Stimulated activated CD8-positive, alpha-beta memory T cell treated with anti-CD3 and anti-CD28 coated beads, Interleukin-4, amount 100 ng/mL, for 48 hours (primary cell): ENCODE measurements at places on chromosomes 5 and 9.
A peak's percentile ranks its signal among the peaks of the same experiment; 100 is the strongest.

GRCh38 chr5:16849181-16849580 is 86.9 kb downstream of the MYO10 start:
- no peak for DNase-seq

DNA sequence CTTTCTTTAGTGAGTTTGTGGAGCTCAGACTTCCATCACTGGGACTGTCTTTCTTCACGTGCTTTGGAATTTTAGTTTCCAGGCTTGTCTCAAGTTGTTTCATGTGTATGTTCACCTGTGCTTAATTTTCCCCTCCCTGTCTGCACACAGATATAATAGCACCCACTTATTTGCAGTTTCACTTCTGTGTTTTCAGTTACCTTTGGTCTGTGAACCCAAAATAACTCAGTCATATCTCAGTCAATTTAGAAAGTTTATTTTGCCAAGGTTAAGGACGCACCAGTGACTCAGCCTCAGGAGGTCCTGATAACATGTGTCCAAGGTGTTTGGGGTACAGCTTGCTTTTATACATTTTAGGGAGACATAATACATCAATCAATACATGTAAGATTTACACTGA is 330.4 kb downstream of the ICE1 start:
- DNase-seq = no peak

DNA sequence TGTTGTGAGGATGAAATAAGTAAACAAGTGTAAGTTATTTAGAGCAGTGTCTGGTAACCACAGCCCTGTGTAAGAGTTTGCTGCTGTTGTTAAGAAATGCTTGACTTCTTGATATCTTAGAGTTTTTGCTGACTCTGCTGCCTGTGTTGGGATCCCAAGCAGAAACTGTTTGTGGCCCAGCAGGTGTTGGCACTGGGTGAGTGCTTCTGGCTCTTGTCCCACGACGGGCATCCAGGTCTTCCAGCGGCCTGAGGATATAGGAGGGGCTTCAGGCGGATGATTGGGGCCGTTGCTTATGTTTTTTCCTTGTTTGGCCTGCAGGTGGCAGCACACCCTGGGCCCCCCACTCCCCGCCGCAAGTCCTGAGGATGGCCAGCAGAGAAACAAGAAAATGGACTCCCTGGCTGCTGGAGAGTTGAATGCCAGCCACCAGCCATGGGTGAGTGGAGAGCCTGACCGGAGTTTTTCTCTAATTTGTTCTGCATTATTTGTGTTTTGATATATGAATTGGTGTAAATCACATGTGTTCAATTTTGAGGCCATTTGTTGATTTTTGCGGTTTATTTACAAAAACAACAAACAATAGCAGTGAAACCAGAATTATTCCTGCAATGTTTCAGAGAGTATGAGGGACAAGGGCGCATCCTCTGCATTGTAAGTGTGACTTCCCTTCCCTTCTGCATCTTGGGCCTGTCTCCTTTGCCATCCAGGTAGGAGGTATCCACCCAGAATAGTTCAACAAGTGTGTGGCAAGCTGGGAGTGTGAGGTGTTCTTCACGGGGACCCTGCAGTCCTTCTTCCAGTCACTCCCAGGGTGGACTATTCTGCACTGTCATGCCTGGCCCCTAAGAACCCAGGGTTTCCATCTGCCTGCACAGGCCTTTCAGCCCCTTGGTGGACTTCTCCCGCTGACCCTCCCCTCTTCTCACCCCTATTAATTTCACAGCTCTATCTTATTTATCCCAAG is 50.3 kb downstream of the SLC22A5 start:
- DNase-seq = peak; percentile 77

DNA sequence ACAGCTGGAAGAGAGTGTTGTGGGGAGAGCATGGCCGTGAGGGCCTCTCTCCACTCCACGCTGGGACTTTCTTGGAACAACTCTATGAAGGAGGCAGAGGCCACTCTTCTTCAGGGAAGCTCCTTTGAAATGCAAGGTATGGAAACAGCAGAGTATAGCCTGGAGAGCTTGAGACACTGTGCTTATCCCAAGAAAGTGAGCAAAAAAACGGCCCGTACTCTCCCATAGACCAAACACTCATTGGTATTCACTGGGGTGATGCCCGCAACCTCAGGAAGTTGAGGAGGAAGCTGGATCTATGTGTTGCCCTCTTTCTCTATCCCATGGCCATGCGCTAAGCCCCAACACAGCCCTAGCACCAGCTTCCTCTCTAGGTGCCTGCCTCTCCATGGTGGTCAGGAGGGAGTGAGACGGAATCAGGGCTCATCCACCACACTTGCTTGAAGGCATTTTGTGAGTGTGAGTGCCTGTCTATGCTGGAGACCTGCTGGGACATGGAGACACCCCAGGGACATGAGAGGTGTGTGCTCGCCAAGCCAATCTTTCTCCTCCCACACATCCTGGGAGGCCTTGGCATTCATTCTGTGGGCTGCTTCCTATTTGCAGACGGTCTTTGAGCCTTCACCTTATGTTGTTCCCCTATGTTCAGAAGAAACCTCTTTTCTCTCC is 616.6 kb downstream of the IRX1 start:
- no peak for DNase-seq

GRCh38 chr5:135560858-135561257 is 17.9 kb downstream of the CXCL14 start:
- peak; percentile 88 for DNase-seq
